ENCODE measurements at places on chromosomes 1 and 21.

DNA sequence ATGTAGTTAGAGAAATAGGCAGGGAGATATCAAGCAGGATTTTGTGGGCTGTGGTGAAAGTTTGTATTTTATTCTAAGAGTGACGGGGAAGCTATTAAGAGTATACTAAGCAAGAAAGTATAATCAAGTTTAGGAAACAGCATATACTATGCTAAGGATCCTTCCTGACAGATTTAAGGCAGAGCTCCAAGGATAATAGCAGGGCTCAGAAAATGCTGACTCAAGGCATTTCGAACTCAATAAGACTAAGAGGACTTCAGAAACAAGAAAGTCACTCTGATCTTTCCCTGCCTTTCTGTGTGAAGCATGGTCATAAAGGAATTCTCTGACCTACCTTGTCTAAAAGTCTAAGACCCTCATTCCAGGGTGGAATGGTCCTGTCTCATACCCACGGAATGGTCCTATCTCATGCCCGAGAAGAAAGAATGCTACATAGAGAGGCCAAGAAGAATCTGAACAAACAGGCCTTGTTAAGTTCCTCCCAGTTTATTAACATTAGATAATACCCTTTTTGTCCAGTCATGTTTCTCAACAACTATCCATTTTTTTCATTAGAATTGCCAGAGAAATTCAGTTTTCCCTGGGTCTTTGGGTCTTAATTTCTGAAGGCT lies 59.1 kb downstream of the HFM1 start:
- no peak for DNase-seq

- DNase-seq, result no peak
These were observed 4.4 kb upstream of the C4BPB start for GRCh38 chr1:207084232-207084631.

- no peak for DNase-seq
These were observed 60.1 kb downstream of the COL18A1 start for GRCh38 chr21:45465105-45465504.

GRCh38 chr1:205518661-205519540 lies 14.4 kb downstream of the CDK18 start:
- DNase-seq, result peak; percentile 90

DNA sequence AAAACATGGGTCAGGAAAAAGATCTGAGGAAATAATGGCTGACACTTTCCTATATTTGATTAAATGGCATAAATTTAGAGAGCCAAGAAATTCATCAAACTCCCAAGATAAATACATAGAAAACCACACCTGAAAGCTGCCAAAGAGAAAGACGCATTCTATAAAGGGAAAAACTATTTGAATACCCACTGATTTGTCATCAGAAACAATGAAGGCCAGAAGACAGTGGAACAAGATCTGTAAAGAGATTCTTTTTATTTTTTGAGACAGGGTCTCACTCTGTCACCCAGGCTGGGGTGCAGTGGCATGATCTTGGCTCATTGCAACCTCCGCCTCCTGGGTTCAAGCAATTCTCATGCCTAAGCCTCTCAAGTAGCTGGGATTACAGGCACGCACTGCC lies 17.4 kb downstream of the SDE2 start:
- DNase-seq, result no peak

GRCh38 chr1:44587796-44588460 lies 86.4 kb downstream of the TMEM53 start:
- peak; percentile 70 for DNase-seq

DNA sequence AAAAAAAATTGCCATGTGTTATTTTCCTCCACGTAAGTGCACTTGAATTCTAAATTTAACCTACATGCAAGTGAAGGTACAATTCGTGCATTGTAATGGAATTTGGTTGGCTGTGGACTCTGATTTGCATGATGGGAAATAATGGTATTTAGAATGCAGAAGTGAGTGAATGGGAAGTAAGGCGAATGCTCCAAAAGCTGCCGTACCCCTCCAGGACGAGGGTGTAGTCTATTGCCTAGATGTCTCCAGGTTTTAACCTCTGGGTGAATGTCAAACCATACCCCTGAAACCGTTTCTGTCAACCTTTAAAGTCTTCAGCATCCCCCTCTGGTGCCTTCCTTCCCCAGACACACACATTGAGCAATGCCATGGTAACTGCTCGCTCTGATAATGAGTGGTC lies 44.5 kb downstream of the KIAA0040 start:
- no peak for DNase-seq

- no peak for DNase-seq
These were observed 2.1 kb downstream of the BRINP2 start for GRCh38 chr1:177172866-177173265.

- no peak for DNase-seq
These were observed 17.0 kb downstream of the DMBX1 start for GRCh38 chr1:46506470-46507219.

DNA sequence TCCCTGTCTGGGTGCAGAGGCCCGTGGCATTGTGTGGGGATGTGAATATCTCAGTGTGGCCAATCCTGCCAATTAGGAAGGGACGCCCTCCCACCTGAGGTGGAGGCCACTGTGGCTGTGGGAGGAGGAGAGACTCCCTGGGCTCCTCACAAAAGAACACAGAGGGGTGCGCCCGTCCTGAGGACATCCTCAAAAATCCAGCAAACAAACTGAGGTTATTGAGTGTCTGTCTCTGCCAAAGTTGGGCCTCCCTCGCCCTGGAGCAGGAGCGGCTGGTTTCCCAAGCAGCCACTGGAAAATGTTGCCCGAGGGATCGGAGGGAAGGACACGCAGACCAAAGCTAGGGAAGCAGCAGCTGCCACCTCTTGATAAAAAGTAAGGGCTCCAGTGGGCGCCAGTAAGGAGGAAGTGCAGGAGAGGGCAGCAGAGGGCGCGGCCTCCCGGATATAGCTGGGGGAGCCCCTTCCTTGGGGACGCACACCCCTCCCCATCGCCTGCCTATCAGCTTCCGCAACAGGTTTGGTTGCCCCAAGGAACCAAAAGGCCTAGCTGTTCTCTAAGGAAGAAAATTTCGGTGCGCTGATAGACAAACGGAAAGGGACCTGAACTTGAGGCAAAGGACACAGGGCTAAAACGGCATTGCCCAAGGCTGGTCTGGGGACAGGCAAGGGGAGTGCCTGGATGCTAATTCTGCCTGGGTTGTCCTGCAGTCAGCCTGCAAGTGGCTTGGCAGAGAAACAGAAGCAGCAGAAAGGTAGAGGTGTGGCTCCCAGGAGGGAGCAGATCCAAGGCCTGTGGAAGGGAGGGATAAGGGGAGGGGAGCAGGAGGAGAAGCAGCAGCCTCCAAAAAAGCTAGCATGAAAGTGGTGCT lies 1.7 kb upstream of the GRIK3 start:
- no peak for DNase-seq

- DNase-seq, result no peak
These were observed 13.1 kb downstream of the RNF187 start for GRCh38 chr1:228500143-228500734.

DNA sequence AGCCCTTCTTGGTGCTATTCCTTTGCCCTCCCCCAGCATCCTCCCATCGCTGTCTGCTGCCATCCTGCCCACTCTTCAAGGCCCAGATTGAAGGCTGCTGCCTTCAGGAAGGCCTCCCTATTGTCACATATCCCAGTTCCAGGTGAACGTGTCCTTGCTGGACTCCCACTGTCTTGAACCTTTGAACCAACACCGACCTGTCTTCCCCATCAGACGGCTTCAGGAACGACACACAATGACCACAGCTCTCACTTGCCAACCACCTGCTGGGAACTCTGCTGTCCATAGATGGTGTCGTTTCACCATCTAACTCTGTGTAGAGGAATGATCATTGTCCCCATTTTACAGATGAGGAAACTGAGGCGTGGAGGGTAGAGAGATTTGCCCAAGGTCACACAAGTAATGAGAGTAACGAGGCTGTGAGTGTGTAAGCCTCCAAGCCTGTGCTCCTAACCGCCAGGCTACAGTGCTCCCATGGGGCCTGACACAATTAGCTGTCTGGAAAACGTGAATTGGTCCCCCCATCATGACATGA lies 9.9 kb upstream of the PLEKHG5 start:
- no peak for DNase-seq

- DNase-seq, result no peak
These were observed 132.7 kb downstream of the RUNX1 start for GRCh38 chr21:34916446-34916845.

DNA sequence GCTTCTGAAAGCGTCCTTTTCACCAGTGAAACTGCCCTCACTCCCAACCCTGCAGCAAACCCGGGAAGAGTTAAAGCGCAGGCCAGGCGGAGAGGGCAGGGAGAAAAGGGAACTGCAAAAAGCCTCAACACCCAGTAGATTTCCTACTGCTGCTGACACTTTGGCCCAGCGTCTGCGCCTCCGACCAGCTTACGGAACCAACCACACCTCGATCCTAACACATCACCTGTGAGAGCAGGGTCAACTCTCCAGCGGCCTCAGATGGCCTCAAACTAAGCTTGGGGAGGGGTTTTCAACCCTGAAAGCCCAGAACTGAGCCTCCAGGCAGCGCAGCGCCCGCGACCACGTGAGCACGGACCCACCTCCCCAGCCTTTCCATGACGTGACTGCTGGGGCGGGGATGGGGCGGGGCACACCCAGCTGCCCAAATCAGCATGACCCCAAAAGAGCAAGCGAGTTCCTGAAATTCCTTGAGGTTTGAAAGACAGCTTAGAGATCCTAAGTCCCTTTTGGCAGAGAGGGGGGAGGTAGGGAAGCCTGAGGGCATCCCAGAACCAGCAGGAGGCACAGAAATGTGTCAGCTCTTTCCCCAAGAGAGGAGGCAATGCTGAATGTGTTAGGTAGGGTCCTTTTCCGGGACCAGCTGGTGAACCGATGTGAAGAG lies 59.1 kb downstream of the ITPKB start:
- peak; percentile 78 for DNase-seq

DNA sequence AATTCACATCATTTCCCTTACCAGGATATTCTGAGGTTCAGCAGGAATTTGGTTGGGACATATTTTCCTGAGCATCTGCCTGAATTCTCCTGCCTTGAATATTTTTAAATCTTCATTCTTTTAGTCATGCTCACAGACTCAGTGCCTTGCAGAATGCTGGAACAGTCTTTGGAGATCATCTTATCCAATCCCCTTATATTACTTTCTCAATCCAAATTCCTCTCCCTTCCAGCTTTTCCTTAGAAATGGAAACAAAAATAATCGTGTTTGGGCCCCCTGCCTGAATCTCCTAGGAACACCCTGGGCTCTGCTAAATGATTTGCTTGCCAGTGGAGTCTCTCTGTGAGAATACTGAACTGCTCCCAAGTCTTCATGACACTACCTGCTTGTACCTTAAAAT lies 38.4 kb downstream of the LHX8 start:
- peak; percentile 21 for DNase-seq

- DNase-seq, result no peak
These were observed 230.5 kb upstream of the CAMK1G start for GRCh38 chr1:209353053-209353452.

- DNase-seq, result no peak
These were observed 8.5 kb downstream of the C1orf141 start for GRCh38 chr1:67126111-67126746.

DNA sequence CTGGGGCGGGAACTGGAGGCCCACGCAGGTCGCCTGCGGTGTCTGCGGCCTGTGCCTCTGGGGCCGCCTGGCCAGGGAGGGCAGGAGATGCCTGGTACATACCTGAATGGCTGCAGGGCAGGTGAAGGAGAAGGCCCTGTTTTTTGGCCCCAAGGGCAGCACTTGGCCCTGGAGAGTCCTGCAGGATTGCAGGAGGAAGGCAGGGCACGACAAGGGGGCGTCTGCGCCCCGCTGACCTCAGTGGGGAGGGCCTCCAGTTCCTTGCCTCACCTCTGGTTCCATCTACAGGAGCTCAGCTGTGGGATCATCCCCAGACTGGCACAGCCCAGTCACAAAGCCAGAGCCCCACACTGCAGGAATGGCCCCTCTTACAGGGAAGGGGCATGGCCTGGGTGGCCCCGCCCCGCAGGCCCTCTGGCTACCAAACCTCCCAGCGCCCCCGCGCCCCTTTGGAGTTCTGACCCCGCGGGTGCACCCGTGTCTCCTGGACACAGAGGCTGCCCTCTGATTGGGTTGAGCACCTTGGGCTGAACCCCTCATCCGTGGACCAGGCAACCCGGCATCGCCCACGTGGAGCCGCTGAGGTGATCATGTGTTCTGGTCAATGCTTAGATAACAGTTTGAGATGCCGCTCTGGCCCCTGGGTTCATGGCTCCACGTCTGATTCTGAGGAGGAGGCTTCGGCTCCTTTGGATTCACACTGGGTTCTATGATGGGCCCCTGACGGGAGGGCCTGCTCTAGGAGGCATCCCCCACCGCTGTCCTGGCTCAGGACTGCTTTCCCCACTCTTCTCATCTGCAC lies 1.3 kb upstream of the PEX10 start:
- DNase-seq, result no peak

GRCh38 chr1:31757204-31757679 lies 6.9 kb downstream of the ADGRB2 start:
- DNase-seq, result no peak

- no peak for DNase-seq
These were observed 100.0 kb upstream of the CLDN14 start for GRCh38 chr21:36579898-36580297.

GRCh38 chr1:241730031-241730430 lies 78.0 kb downstream of the WDR64 start:
- no peak for DNase-seq
